Aorta (tissue), 5 donors: ENCODE measurements at places on chromosomes 12 and 14. TPM values are rescaled to one million over a fixed set of nuclear protein-coding genes. Genes with fewer than 3 reads are reported as not detected.

DNA sequence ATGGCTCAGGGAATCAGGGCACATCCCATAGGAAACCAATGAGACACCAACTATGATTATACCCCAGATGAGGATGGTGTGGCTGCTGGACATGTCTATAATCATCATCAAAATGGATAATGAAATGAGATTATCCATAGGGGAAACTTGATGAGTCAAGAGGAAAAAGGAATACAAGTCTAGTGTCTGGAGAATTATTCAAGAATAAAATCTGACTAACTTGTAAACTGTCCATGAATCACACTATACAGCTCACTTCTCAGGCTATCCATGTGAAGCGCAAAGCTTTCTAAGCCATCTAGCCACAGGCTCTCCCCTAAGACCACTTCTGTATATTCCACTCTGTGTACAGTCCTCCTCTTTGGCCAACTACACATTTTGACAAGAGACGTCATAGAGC is 52.5 kb downstream of the DUSP16 start:
- no peak for DNase-seq

- no peak for DNase-seq
Observed at GRCh38 chr14:77657280-77657679, 40.8 kb upstream of the SPTLC2 start.

- no peak for DNase-seq
Observed at GRCh38 chr14:23286902-23287479, 1.1 kb upstream of the HOMEZ start.

DNA sequence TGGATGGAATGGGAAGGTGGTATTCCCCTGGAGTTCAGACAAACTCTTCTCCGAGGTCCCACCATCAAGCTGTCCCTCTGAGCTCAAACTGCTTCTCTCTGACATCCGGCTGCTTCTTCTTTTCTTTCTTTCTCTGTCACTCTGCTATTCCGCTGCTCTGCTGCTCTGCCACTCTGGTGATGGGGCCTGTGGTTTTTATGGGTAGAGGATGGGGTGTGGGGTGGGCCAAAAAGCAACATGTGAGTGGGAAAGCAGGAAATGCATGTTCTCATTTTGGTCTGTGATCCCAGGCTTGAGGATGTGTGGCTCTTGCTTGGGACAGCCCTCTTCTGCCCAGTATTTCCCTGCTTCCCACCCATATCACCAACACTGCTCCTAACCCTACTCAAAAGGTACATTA is 30.6 kb downstream of the CLECL1 start:
- no peak for DNase-seq

DNA sequence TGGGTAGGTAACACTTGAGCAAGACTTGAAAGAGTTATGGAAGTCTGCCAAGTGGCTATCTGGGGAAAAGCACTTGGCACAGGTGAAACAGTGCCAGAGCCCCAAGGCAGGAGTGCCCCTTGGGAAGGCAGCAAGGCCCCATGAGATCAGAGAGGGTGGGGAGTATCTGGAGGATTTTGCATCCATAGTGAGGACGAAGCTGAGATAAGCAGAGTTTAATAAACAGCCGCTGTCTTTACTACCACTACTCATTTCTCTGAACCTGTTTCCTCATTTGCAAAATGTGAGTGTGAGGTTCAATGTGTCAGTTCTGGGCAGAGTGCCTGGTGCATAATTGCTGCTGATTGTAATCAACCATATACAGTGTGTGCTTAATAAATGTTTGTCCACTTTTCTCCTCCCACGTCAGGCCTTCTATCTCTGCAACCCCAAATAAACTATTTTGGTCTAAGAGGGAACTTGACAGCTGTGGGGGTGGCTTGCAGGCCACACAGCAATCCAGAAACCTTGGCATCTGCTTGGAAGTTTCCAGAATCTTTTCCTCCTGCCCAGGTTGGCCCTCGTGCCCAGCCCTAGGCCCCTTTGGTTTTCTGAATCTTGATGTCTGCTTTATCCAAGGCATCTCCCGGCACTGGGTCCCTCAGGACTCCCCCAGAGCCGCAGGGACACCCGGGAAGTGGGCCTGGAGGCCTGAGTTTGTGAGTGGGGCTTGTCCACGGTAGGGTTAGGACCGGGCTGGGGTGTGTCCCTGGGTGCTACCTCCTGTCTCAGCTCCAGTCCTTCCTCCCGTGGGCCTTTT is 4.5 kb downstream of the ABCB9 start:
- DNase-seq: no peak

- no peak for DNase-seq
Observed at GRCh38 chr12:63766498-63766897, 13.2 kb upstream of the RXYLT1 start.

DNA sequence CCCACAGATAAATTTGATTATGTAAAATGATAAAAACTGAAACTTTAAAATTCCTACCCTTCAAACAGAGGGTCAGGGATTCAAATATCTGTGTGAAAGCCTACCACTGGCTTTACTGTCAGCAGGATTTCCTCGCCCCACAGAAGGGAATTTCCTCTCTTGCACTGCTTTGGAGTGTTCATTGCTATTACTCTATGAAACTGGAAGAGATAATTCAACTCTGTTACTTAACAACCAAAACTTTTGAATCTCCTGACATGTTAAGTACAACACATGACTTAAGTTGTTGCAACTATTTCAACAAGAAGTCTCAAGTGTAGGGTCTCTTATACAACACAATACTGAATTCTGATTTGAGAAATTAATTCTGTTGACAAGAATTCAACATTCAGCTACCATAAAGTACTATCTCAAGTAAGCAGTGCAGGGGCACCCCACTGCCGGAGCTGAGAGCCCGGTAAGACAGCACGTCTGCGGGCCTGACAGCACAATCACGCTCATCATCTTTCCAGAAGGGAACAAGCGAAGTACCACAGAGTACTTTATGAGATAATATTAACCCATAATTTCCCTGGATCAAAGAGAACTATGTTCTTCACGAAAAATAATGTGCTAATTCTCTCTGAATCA is 22.9 kb downstream of the DICER1 start:
- no peak for DNase-seq

The POTEM gene
- not detected for total RNA-seq

The GPR84 gene
- total RNA-seq: 1.9 TPM
